NCI-H526 treated with DMSO at 0.1 percent for 48 hours (cell line): ENCODE measurements at places on chromosomes 6 and 20.

- no peak for DNase-seq
Observed at GRCh38 chr6:93792746-93793145, 373.4 kb upstream of the EPHA7 start.

GRCh38 chr6:73956305-73956704, 260.3 kb downstream of the CD109 start:
- DNase-seq: no peak

DNA sequence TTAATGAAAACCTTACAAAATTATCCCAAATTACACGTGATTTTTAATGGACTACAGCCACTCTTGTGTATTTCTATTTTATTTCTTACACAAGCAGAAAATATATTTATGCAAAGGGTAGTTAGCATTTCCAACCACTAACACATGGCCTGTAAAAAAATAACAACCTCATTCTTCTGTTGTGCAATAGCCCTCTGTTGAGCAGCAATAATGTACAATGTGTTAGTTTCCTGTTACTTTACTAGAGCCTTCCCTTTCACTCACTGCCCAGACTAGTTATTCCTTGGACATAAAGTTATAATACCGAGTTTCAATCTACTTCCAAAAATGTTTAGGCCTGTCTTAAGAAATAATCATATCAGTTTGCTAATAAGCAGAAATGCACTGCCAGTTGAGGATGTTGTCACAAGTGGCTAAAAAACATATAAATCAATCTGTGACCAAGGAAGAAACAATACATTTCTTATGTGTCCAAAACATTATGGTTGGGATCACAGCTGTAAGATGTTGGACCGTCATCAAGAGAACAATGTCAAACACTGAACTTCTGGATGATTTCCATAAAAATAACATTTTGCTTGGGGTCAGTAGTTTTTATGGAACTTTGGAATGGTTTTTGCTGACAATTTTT, 73.6 kb upstream of the RNF146 start:
- DNase-seq: no peak

GRCh38 chr6:87196275-87196842, 41.0 kb downstream of the ZNF292 start:
- DNase-seq: no peak

- no peak for DNase-seq
Observed at GRCh38 chr20:45639687-45640086, 8.6 kb upstream of the WFDC9 start.

- no peak for DNase-seq
Observed at GRCh38 chr6:22873513-22874136, 304.3 kb downstream of the HDGFL1 start.

GRCh38 chr6:168671028-168671862, 230.3 kb downstream of the SMOC2 start:
- DNase-seq: no peak

- no peak for DNase-seq
Observed at GRCh38 chr6:13441778-13442177, 45.6 kb downstream of the GFOD1 start.

GRCh38 chr6:89843070-89843469, 13.4 kb downstream of the CASP8AP2 start:
- DNase-seq: no peak

- no peak for DNase-seq
Observed at GRCh38 chr6:150133686-150134085, 9.2 kb upstream of the PPP1R14C start.

- no peak for DNase-seq
Observed at GRCh38 chr20:35055445-35056276, 36.9 kb downstream of the TRPC4AP start.

- peak; percentile 94 for DNase-seq
Observed at GRCh38 chr6:36593569-36594028, 563 bp upstream of the SRSF3 start.

- DNase-seq: no peak
Observed at GRCh38 chr6:30932665-30933365, 845 bp upstream of the SFTA2 start.

DNA sequence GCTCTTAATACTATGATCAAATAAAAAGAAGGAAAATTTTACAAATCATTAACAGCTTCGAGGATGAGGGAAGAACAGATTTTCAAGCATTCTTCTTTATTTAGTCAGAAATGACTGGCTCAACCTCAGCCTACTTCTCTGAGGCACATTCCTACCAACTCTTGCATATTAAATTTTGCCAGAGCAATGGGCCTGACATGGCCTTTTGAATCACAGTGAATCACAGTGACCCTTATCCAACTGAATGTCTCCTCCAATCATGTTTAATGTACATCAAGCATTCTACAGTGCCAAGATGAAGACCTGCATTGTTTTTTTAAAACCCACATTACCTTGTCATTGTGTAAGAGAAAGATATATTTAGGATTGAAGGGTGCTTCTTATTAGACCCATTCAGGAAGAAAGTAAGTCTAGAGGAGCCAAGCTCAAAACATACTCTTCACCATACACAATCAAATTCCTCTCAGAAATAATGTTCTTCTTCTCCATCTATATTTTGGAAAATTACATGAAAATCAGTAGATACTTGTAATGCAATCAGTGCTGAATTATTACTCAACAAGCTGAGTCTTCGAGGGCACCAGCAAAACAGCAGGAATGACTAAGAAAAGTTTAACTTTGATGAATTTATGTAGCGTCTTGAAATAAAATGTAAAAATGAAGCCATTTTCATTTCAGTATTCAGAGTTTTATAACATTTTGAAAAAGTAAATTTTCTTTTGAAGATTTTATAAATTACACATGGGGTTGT, 44.1 kb upstream of the MOXD1 start:
- DNase-seq: no peak

- no peak for DNase-seq
Observed at GRCh38 chr6:33093855-33094254, 18.1 kb downstream of the HLA-DPB1 start.

- DNase-seq: no peak
Observed at GRCh38 chr20:58210398-58210747, 18.1 kb downstream of the ANKRD60 start.

- no peak for DNase-seq
Observed at GRCh38 chr6:135148889-135149288, 32.2 kb upstream of the MYB start.

DNA sequence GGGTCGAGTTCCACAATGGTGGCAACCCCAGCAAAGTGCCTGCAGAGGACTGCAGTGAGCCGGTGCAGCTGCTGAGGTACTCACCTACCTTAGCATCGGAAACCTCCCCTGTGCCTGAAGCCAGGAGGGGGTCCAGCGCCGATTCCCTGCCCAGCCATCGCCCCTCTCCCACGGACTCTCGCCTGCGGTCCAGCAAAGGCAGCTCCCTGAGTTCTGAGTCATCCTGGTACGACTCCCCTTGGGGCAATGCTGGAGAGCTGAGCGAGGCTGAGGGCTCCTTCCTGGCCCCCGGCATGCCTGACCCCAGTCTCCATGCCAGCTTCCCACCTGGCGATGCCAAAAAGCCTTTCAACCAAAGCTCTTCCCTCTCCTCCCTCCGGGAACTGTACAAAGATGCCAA, 134.1 kb upstream of the CLDN20 start:
- DNase-seq: no peak

DNA sequence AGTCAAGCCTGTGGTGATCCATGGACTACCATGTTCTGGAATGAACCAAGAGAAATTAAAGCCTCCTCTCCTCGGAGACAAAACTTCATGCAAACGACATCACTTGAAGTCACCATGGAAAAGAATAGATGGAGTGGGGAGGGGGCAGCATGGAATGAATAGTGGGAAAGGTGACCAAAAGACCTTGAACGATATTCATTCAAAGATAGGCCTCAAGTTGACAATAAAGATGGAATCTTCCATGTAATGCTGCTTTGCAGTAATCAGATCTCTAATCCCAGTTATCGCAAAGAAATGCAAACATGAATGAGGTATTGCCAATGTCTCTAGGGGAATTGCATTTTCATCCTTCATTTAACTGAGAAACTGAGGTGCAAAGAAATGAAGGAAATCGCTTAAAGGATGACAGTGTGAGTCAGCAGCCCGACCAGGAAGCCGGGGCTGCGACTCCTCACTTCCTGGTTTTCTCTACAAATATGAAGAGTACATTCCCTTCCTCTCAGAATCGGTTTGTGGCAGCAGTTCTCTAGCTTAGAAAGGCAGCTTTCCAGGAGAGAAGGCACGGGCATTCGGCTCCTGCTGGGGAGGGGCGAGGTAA, 65.6 kb upstream of the RREB1 start:
- DNase-seq: no peak
